Astrocyte (in vitro differentiated cells and primary cell): ENCODE measurements at places on chromosomes 3 and 15.

DNA sequence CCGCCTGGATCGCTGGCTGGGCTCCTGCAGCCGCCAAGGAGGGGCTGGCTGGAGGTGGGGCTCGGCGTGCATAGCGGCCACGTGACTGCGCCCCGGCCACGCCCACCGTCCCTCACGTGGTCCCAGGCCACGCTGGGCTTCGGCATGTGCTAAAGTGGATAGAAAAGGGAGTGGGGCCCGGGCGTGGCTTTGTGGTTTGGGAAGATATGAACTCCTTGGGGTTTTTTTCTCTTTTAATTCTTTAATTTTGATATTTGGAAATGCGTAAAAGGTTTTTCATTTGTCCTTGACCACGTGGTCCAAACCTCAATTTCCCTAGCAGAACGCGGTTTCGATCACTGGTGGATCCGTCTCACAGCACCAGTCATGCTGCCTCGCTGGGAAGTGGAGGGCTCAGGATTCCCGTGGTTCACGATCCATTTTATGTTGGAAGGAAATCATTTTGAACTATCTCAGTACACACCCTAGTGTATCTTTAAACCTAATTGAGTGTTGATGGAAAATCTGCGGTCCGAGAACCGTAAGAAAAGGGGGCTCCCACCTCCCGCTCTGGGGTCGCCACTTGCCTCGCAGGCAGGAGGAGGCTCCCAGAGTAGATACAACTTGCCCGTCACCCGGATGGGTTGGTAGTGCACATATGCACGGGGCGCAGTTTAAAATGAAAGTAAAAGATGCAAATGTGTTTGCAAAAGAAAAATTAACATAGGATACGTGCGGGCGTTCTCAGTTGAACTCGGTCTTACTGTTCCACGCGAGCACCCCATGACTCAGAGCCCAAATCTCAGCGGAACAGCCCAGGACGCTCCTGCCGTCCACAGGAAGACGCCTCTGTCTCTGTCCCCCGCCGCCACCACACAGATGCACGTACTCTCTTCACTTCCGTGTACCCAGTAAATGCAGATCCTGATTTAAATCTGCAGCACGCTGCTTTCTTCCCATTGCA lies 141.9 kb downstream of the PGPEP1L start:
- peak; percentile 67 for DNase-seq

- DNase-seq = no peak
These were observed 100.8 kb upstream of the ABHD17C start for GRCh38 chr15:80594091-80594889.

DNA sequence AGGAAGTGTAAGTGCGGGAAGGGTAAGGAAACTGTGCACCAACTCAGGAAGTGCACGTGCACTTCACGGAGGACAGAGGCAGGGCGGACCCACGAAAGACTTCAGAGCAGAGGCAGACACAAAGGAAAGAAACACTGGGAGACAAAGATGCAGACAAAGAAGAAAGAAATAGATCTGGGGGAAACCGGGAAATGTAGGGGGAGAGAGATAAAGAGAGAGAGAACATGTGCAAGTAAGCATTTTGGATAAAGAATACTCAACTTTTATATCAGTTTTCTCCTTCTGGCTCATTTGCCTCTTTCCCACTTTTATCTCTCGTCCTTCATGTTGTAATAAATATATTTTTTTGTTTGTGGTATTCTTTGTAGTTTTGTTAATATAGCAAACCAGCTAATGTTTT lies 204.2 kb downstream of the WDR72 start:
- DNase-seq = no peak

DNA sequence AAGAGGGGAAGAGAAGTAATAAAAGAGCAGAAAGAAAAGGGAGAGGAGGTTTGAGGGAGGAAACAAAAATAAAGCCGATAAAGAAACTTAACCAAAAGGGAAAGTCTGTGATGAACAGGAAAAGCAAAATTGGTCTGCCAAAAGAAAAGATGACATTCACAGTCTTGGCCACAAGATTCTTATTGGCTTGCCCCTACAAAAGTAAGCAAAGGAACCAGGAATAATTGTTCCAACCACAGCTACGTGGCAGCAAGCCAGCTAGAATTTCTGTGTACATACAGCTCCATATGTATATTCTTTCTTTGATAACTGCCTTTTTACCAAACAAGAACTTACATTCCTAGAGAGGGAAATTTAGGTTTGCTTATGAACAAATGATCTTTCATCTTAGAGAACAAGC lies 79.6 kb downstream of the MLH1 start:
- DNase-seq = peak; percentile 86

DNA sequence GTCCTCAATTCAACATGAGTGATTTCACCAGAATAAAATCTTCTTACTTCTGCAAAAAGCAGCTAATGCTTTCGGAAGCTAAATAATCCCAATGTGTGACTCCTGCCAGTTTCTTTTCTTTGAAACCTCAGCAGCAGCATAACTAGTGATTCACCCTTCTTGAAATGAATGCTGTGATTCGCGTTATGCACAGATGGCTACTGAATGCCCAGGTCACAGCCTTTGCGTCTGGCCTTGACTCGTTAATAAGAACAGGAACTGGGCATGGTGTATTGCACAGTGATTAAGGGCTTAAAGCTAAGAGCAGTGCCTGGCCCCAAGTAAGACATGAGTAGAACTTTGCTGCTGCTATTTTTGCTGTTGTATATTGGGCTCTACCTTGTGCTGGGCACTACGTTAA lies 19.0 kb downstream of the CGNL1 start:
- DNase-seq = peak; percentile 95

DNA sequence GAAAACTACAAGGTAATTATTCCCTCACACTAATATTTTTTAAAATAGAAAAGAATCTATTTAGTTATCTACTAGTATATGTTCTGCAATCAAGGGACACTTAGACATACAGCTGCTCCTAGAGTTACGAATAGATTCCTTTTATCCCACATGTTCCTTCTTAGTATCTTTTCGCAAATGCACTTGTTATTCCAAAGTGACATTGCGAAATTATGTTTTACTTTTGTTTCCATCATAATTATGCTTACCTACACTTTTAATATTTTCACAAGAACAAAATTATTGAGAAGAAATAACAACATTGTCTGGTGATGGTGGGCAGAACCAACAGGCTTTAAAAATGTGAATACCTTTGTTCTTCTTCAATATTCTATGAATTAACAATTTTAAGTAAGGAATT lies 107.1 kb upstream of the MELTF start:
- no peak for DNase-seq

DNA sequence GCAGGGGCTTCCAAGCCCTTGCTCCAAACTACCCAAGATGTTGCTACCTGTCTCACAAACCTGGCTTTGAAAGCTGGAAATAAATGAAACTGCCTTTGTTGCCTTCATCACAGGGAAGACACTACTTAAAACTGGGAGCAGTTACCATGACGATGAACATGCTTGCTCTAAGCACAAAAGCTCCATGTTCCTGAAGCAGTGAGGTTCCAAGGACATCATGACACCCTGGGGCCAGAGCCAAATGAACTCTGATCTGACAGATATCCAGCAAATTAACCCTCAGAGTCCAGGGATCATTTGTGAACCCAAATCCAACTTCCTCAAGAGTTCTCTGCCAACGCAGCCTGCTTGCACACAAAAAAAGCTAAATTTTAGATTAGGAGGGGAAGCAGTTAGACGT lies 10.7 kb downstream of the TRAIP start:
- DNase-seq = no peak

- no peak for DNase-seq
These were observed 480.1 kb upstream of the ZNF385D start for GRCh38 chr3:22231061-22231460.

DNA sequence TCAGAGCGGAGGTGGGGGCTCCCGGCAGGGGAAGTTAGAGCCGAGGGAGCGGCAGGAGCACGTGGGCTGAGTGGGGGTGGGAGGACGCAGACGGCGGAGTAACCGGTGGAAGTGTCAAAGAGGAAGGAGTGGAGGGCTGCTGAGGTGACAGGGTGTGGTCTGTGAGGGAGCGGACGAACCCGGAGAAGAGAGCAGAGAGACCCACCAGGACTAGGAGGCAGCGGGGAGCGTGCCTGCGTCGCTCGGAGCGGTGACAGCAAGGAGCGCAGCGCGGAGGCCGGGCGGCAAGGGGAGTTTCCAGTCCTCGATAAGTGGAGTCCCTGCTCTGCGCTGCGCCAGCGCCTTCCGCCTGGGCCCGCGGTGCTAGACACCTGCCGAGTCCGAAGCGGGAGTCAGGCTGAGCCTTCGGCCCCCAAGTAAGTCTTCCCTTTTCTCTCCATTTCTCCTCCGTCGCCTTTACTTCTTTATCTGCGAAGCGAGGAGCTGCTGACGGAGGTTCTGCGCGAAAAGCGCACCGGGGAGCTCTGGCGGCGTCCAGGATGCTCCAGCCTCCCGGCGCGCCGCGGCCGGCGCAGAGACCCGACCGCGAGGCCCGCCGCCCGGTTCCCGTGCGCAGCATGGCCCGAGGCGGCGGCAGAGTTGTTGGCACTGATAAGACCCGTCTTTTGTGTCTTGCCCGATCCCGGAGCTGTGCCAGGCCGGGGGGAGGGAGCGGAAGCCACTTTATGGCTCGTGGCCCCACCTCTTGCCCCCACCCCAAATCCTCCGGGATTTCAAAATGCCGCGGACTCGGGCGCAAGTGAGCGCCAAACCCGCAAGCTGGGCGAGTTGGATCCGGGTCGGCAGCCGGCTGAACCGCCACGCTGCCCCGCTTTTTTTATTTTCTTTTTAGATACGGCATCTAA lies 533.0 kb upstream of the SEMA6D start:
- DNase-seq = peak; percentile 14

- DNase-seq = no peak
These were observed 720.9 kb upstream of the SEMA6D start for GRCh38 chr15:46996359-46996758.

- no peak for DNase-seq
These were observed 53.8 kb upstream of the TPM1 start for GRCh38 chr15:62988701-62989100.

DNA sequence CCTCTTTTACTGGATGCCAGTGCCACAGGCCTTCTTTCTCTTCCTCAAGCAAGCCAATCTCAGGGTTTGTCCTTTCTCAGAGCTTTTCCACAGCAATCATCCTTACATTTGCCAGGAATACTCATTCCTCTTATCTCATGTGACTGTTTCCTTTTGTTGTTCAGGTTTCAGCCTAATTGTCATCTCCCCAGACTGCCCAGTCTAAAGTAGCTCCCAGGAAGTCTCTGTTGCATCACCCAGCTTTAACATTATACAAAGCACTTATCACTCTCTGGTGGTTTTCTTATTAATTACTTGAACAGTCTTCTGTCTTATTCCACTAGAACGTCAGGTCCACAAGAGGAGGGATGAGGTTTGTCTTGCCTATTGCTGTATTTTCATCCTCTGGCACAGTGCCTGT lies 65.8 kb downstream of the CADPS start:
- no peak for DNase-seq

DNA sequence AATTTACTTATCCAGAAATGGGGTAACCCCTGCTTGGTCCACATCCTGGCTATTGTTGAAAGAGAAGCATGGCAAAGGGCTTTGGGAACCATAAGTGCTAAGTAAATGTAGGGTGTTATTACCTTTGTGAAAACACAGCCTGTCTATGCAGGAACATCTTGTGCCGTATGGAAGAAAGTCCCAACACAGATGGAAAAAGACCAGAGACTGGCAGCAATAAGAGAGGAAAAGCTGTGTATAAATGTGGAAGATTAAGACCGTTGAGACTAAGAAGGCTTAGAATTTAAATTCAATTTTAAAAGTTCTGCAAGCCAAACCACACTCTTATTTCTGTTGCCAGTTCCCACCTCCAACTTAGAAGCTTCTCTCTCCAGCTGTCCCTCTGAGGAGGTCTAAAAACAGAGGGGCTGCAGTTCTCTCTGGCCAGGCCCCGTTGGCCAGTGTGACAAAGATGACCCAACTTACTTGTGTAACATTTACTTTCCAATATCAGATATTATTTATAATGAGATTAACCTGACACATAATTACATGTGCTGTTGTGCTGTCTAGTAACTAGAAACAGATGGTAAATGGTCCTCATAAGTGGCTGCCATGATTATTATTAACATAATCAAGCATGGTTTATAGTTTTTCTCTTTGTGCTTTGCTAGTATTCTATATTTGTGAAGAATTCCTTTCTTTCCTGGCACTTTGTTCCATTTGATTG lies 7.0 kb downstream of the MINDY4B start:
- DNase-seq = no peak

DNA sequence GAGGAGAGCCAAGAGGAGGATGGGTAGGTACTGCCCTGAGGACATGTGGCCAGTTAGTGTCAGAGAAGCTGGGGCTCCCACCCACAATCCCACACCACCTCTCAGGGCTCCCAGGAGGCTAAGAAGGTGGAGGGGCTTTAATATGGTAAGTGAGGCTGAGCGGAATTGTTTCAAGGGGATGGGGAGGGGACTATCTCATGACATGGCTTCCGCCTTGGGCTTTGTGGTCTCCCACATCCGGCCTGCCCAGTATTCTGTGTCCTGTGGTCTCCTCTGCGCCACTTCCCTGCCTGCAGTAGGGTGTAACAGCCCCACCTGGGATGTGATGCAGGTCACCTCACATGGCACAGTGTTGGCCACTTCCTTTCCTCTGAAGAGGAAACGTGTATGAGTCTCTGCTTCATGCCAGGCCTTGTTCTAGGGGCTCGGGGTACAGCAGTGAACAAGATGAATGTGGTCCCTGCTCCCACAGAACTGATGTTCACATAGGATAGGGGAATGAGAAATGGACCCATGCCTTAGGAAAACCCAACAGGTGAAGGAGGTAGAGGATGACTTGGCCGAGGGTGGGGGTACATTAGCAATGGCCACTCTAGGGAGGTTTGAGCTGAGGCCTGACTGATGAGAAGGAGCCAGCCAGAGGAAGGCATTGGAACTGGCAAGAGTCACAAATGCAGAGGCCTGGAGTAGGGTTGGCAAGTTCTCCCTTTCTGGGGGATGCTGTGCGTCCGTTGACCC lies 3.2 kb downstream of the NEIL1 start:
- DNase-seq = no peak

GRCh38 chr3:37984596-37984995 lies 6.0 kb upstream of the VILL start:
- no peak for DNase-seq

DNA sequence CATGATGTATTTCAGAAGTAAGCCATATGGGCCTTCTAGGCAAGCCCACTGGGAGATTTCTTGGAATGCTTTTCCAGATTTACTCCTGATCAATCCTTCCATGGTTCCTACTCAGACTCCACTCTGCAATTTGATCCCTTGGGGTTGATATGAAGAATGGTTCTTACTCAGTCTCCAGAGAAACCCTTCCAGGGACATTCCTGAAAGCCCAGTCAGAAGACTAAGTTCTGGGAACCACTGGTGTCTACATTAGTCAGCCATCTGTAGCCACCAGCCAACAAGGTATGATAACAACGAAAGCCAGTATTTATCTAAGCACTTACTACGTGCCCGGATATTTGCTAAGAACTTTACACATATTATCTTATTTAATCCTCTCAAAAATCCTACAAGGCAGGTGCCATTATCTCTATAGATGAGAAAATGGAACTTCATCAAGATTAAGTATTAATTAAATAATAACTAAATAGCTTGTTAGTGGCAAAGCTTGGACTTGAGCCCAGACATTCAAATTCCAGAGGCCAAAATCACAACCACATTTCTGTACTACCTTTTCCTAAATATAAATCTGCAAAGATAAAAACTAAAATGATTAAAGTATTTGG lies 32.7 kb downstream of the ZNF385D start:
- peak; percentile 100 for DNase-seq
